ENCODE measurements at places on chromosomes 1 and 21.

DNA sequence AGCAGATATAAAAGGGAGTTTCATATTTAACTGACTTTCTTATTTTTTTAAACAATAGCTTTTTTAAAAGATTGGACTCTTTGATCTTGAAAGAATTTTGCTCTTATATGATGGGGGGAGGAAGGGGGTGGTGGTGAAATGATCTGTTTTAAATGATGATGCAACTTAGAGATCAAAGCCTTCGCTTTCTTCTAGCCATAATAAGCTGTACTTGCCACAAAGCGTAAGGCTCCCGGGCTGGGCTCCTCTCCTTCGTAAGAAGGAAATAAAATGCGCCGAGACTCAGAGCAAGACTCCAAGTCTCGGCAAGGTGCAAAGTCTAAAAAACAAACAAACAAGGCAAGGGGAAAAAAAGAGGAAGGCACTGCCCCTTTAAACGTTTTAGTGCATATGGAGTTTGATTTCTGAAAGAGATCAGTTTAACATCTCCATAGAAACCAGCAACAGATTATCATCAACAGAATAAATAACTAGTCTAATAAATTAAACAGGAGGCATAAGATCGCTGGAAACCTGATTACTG lies 3.3 kb downstream of the CASZ1 start:
- peak; percentile 38 for DNase-seq

DNA sequence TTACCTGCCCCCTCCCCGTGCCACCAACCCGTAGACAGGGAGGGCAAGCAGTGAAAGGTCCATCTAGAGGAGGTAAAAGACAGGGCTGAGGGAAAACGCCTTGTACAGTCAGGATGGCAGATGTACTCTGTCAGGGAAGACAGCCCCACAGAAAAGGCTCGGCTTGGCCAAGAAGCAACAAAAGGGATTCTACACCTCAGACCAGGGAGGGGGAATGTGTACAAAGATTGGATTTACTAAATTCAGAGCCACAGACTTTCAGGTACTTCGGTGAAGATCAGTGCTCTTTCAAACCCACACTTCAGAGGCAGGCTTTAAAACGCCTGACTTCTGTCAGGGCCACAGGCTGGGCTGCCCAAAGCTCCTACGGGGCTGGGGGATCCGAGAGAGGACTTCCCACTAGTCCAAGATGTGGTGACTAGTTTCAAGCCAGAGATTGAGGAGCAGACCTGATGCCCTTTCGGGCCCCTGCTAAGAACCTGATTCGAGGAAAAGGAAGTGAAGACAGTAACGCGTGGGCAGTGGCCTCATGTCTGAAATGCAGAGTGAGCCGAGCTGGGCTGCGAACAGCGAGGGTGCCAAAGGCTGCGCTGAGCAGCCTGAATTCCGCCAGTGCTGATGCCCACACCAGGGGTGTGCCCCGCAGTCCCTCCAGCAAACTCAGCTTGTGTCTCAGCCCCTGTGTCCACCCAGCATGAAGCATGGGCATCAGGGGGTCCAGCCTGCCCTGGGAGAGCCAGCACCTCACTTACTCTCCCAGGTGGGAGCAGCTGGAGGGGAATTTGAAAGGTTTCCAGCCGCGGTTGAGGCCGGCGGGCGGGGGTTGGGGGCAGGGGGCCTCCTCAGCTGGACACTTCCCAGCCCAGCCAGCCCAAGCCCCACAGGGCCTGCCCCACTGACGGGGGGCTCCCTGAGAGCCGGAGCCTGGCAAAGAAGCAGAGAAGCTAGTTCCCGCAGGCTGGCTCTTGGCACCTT lies 36.2 kb downstream of the KIAA1614 start:
- DNase-seq: no peak

DNA sequence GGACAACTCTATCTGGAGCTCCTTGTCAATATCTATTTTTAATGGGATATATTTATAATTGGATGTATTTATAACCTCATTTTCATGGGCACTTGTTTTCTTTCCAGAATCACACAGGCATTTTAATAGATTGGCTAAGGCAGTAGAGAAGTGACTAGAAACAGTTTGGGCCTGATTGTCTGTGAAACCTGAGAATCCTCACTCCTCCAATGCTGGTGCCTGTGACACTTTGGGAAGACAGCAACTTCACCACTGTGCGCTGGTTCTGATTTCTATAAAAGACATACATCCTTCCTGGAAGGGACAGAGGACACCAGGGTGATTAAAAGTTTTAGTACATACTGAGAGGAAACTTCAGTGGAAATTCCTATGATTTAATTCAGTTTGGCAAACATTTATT lies 39.6 kb upstream of the RXRG start:
- DNase-seq: no peak

DNA sequence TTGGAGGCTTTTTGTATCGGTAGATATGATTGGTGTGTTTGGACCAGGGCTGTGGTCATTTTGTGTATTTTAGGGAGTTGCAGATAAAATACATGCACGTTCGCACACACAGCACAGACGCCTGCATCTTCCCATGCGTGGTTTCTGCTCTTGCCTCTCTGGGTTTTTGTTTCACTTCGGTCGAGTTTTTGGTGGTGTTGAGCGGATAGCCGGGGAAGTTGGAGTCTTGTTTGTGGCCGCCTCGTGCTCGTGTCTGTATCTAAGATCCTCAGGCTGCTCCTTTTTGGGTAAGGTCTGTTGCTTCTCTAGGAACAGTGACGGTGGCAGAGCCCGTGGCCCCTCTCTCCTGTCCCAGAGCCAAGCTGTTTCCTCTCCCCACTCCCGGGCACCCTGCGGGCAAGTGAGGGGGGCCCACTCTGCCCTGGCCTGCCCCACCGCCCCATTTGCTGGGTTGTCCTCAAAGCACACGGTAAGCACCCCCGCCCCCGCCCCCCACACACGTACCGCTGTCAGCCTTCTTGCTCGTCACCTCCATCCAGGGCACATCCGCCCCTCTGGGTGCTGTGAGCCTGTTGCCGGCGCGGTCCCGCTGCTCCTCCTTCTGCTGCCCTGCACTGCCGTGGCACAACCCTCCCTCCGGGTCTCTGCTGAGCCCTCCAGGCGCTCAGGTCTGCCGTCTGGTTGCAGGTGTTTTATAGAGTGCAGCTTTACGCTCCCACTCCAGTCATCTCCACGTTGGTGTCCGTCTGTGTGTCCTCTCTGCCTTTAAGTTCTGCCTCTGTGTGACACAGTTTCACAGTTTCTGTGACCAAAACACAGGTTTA lies 51.9 kb downstream of the AGPAT3 start:
- DNase-seq: no peak

DNA sequence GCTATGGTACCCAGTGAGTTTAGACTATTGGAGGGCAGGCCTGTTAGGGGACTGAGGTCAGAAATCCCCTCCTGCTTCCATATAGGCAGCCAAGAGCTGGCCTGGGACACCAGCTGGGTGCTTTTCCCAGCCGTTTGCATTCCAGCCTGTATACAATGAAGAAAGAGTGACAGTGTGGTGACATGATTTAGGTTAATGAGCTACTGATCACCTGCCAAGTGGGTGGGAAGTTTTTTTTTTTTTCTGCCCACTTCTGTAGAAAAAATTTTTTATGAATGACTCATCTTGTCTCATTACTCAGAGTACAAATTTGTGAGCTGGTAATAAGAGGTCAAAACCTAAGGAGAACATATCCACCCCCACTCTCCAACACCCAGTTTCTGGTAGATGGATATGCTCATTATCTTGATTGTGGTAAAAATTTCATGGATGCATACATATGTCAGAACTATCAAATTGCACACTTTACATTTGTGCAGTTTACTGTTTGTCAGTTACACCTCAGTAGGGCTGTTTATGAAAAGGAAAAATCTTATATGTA lies 16.4 kb upstream of the CGN start:
- DNase-seq: no peak

GRCh38 chr1:91428182-91428798 lies 23.7 kb upstream of the HFM1 start:
- peak; percentile 4 for DNase-seq

GRCh38 chr1:96445302-96445701 lies 276.3 kb upstream of the PTBP2 start:
- no peak for DNase-seq

DNA sequence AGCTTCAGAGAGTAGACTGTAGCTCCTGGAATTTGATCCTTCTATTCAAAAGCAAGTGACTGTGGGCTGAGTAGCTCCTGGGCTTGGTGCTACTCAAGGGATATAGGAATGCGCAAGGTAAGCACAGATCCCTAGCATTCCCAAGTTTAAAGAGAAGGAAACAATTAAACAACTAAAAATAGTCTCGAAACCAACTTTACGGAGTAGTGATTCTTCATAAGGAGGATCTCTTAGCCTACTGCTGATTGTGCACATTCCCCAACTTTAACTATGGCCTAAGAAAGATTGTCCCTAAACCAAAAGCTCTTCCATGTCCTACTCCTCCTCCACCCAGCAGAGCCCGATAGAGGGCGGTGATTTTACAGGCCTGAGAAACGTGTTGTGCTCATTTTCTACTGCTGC lies 226.5 kb upstream of the CAMK1G start:
- no peak for DNase-seq

DNA sequence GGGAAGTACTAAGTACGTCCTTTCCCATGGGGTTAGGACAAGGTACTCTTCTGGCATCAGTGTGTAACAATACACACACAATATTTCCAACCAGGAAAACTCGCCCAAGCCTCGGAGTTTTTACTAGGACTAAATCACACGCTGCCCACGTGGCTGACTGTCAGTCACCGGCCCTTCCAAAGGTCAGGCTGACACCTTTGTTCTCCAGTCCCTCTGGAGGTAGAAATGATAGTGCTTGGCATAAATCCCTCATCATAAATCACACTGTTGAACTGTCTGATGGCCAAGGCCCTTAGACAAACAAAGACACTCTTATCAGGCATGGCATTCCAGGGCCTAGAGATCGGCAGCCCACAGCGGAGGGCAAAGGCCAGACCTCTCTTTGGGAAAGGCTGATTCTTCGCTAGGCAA lies 16.9 kb upstream of the SLAMF9 start:
- no peak for DNase-seq

- no peak for DNase-seq
Observed at GRCh38 chr1:170910273-170910672, 25.1 kb upstream of the MROH9 start.

DNA sequence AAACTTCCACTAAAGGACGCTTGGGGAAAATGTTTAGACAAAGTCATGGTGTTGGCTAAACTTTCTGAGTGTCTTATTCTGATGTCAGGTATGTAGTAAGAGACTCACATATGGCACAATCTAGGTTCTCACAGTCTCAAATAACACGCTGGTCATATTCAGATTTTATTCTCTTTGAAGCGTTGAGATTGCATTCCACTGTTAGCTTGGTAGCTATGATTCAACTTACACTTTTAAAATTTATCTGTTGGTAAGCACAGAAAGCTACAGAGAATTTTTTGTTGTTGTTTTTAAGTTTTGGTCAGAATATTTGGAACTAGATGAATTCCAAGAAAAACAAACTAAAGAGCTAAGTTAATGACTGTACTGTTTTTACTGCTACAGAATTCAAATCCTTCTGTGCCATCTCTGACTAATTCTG lies 126.7 kb downstream of the PRRX1 start:
- DNase-seq: no peak

DNA sequence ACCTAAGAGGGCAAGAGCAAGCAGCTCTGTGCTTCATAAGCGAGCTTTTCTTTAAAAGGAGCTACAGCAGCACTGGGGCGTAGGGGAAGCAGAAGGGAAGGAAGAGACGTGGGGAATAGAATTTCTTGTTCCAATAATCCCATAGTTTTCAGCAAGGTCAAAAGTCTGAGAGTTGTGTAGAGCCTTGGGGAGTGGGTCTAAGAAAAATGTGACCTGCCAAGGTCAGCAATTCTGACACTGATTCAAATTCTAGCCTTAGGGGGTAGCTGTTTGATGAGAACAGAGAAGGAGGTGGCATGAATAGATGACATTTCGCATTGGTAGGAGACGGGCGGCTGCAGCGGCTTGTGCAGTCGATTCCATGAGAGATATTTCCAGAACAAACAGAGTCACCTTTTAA lies 22.4 kb downstream of the PRRX1 start:
- no peak for DNase-seq

GRCh38 chr1:85801520-85801919 lies 93.3 kb upstream of the ZNHIT6 start:
- DNase-seq: no peak

GRCh38 chr1:61141288-61142042 lies 59.1 kb downstream of the NFIA start:
- DNase-seq: no peak

- DNase-seq: no peak
Observed at GRCh38 chr1:43919906-43920305, 13.7 kb upstream of the ARTN start.

- no peak for DNase-seq
Observed at GRCh38 chr21:33650230-33650629, 7.9 kb downstream of the ITSN1 start.

- DNase-seq: peak; percentile 67
Observed at GRCh38 chr1:107529511-107530149, 388.8 kb downstream of the NTNG1 start.

GRCh38 chr1:218553197-218553596 lies 208.1 kb downstream of the TGFB2 start:
- no peak for DNase-seq

- DNase-seq: no peak
Observed at GRCh38 chr1:191305370-191305769, 827.7 kb upstream of the BRINP3 start.

DNA sequence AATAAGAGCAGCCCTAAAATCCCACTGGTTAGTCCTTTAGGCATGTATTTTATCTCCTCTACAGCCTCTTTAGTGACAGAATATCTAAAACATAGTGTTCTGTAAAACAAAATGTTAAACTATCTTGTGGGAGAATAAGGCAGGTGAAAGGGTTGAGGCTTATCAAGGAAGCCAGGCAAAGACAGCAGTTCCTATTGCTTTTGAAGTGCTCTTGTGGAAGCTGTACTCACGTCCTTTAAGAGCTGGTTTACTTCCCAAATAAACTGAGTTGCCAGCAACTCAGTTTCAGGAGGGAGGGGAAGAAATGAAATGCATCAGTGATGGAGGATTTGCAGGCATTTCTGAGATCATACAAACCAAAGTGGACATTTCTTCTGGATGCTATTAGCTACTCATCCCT lies 529.6 kb upstream of the ZRANB2 start:
- DNase-seq: no peak

DNA sequence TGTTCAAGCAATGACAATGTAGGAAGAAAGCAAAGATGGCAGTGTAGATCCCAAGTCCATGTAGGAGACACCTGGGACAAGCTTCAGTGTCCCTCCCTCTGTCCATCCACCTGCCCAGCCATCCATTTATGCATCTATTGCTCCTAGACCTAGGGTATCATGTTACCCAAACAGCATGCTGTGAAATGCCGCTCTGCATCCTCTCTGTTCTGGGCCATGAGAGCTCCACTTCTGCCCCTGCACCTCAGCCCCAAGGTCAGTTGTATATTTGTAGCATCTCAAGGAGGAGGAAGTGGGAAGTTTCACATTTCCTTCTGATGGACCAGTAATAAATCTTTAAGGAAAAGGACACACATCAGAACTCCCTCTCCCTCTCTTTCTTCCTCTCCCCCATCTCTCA lies 27.9 kb upstream of the TSPEAR start:
- DNase-seq: no peak

GRCh38 chr1:117683571-117684285 lies 77.9 kb downstream of the TENT5C start:
- DNase-seq: no peak

DNA sequence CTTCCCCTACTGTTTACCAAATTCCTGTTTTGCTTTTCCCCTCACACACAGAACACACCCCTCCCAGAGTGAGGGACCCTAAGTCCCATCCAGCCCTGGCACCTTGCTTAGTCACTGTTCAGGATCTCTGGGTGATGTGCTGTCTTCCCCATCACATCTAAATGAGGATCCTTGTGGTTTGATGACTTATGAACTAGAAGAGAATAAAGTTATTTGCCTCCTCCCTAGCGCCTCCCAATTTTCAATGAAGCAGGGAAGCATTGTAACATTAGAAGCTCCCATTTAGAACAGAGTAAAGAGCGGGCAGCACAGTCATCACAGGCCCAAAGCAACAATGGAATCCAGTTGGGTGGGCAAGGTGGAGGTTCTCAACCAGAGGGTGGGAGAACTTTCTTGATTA lies 27.0 kb downstream of the DISC1 start:
- no peak for DNase-seq
